ENCODE measurements at places on chromosomes 2 and 18.

GRCh38 chr2:202337706-202338346 is 38.3 kb upstream of the BMPR2 start:
- no peak for DNase-seq

DNA sequence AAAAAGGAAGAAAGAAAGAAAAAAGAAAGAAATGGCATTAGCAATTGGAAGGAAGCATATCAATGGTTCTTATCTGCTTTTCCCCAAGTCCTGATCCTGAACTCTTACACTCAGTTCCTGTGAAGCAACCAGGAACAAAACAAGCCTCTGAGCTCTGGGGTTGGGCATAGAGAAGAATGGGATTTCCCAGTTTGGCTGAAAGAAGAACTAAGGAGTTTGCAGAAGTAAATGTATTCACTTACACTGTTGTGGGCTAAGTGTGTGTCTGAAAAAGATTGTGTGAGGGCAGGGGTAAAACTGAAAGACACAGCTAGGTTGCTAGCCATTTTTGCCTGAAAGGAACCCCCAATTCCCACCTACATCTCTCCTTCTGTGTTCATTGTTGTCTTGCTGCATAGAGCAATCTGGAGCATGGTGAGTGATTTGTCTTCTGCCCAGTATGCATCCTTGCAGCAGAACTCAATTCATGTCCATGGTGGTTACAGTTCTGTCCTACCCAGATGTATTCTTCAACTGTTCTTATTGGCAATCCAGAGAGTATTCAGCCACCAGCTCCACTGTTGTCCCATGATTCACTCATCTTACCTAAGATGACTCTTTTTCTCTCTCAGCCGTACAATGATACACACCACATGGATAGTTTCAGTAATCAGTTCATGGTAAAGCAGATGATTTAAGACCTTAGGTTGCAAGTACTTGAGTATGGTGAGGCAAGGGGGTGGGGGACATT is 348.7 kb downstream of the ARHGAP15 start:
- DNase-seq, result no peak

DNA sequence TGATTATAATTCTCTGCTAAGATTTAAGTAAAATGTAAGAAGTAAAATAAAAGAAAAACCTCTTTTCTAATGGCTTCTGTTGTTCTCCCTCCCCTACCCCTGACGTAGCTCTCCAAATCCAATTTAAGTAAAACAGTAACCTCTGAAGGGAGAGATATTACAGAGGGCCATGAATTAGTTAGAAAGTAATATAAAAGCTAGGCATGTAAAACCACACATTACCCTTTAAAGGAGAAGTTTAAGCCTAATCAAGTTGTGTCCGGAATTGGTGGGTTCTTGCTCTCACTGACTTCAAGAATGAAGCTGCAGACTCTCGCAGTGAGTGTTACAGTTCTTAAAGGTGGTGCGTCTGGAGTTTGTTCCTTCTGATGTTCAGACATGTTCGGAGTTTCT is 116.9 kb upstream of the SCN7A start:
- no peak for DNase-seq

GRCh38 chr2:208097801-208098200 is 26.5 kb downstream of the CRYGD start:
- DNase-seq, result no peak

GRCh38 chr2:53802617-53803151 is 15.8 kb downstream of the ERLEC1 start:
- DNase-seq, result no peak

DNA sequence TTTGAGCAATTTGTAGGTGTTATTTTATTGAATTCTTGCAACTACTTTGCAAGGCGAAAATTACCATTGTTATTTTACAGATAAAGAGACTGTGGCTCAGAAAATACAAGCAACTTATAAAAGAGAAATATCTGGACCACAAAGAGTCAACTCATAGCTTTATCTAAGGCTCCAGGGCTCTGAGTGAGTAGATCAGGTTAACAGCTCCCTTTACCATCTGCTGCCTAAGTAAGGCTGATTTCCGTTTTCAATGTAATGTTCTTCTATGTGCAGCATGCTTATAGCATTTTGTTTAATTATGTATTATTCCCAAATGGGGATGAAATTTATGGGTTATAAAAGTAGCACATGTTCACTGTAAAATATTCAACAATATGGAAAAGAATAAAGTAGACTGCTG is 299.1 kb upstream of the TNP1 start:
- no peak for DNase-seq

- DNase-seq, result no peak
Measured at GRCh38 chr2:175414882-175415487, 233.5 kb upstream of the ATP5MC3 start.

- DNase-seq, result no peak
Measured at GRCh38 chr2:164542581-164543021, 78.7 kb downstream of the GRB14 start.

- no peak for DNase-seq
Measured at GRCh38 chr18:78160961-78161656, 818.5 kb upstream of the SALL3 start.

DNA sequence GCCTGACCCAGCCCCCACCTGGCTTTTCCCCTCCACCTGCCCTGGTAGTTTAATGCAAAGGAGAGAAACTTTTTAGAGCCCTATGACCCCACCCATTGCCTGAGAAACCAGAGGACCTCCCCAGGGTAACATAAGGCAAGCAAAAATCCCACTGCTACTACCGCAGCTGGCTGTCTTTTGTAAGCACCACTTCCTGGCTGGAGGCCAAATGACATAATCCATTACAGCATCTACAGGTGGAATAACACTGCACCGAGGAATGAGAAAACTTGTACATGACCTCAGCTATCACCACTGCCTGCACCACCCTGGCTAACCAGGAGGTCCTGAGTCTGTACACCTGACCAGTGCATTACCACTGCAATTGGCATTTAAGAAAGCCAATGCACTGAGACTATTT is 149.6 kb upstream of the GALNT5 start:
- DNase-seq, result no peak

GRCh38 chr2:71613403-71613952 is 160.1 kb downstream of the DYSF start:
- no peak for DNase-seq

- no peak for DNase-seq
Measured at GRCh38 chr2:9164112-9164608, 42.5 kb upstream of the ASAP2 start.

DNA sequence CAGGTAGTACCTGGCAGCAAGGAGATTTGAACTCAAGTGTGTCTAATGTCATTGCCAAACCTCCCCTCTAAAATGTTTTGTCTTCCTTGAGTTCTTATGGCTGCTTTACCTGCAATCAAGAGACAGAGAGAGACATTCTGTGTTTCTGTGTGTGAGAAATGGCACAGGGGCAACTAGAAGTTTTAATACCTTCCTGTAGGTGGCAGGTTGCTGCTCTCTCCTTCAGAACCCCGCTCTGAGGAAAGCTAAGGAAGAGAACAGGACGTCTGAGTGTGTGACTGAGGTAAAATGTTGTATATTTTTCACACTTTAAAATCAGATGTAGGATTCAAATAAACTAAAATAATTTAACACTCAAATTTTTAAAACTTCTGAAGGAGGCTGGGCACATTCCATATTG is 19.2 kb downstream of the DTNA start:
- DNase-seq, result no peak

- no peak for DNase-seq
Measured at GRCh38 chr2:8675543-8675942, 6.3 kb upstream of the ID2 start.

- no peak for DNase-seq
Measured at GRCh38 chr18:31624892-31625640, 33.4 kb downstream of the TTR start.

GRCh38 chr2:85414761-85415553 is 3.6 kb upstream of the SH2D6 start:
- DNase-seq, result no peak

DNA sequence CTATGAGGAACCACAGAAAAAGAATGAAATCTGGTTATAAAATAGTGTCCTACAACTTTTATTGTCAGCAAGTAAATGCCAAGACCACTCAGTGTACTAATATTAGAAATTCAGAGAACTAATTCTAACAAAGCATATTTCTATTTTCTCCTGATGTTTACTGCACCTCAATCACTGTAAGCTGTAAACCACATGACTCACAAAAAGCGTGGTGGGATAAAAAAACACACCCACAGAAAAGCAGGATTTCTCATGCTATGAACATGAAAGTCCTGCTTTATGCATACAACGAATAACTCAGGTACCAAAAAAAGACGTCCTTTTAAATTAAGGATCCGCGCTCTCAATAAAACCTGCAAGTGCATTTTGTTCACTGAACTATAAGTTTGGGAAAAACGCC is 797 bp downstream of the TXNL4A start:
- DNase-seq, result no peak

DNA sequence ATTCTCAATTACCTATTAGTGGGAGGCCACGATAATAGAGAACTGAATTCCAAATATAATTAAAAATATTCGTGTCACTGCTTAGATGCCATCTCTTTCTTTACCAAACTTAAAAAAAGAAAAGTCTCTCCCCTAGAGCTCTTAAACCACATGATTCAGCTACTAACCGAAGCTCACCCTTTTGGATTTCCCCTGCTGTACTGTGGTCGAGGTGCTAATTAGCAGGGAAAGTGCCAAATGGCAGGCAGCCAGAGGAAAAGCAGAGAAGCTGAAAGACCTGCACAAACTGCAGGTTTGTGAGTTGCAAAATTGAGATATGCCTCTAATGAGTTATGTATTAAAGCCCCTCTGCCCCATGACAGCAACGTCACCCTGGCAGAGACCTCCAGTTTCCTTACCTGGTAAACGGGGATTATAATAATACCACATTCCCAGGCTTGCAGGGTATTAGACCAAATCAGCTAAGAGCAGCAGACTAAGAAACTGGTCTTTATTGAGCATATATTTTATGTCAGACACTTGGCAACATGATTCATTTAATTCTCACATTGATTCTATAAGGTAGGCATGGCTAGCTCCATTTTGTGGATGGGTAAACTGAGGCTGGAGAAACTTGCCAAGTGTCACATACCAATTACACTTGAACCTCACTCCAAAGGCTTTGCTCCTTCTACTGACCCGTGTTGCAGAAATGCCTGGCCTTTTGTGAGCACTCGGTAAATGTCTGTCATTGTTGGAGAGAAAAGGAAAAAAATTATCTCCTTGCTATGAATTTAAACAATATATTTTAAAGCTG is 259.7 kb downstream of the LPIN1 start:
- no peak for DNase-seq

DNA sequence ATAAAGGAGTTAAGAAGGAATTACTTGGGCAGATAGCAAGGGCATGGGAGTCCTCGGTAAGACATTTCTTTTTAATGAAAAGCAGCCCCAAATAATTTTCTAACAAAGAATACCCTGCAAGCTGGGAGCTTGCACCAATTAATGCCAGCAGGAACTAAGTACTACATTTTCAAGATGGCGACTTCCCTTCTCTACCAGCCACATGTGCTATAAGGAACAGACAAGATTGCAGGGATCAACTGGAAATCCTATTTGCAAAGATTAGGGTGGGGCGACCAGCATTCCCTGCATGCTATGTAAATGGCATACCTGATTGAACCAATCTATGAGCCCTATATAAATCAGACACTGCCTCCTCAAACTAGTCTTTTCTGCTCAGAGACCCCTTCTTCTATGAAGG is 827.5 kb downstream of the ADCYAP1 start:
- DNase-seq, result no peak

GRCh38 chr2:873651-874580 is 76.7 kb upstream of the SNTG2 start:
- no peak for DNase-seq

GRCh38 chr2:108454440-108454839 is 5.4 kb downstream of the GCC2 start:
- no peak for DNase-seq

DNA sequence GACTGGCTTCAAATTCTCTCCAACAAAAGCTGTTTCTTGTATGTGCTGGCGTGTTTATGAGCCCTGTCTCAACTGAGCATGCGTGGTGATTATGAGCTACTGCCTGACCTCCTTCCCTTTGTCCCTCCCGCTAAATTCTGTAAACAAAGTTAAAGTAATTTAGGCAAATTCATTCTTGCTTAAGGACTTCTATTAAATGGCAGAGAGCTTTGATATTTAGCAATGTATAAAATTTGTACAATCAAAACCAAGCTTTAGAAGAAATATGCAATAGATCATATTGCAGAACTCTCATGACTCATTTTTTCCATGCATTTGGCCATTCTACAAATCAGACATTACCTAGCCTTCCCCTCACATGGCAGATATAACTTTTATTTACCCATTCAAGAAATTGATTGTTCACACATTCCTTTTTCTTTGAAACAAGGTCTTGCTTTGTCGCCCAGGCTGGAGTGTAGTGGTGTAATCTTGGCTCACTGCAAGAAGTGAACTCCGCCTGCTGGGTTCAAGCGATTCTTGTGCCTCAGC is 18.2 kb downstream of the IGFBP2 start:
- DNase-seq, result no peak

DNA sequence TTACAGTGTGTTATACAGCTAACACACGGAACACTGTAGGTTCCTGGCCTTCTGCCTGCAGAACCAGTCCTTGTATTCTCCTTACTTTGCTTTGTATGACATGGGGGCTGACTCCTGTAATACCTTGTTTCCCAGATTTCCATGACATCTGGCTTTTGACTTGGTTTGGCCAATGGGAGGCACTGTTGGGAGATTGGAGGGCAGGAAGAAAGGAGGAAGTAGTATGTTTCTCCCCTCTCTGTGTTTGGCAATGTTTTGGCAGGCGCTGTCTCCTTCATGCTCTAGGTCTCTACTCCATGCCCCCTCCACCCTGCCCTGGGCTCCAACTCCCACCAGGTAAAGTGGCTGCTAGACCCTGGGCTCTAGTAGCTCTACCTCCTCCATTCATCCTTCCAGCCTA is 331.1 kb upstream of the SLC14A2 start:
- no peak for DNase-seq
